ENCODE measurements at places on chromosomes 7 and 10.
A peak's percentile ranks its signal among the peaks of the same experiment; 100 is the strongest.

DNA sequence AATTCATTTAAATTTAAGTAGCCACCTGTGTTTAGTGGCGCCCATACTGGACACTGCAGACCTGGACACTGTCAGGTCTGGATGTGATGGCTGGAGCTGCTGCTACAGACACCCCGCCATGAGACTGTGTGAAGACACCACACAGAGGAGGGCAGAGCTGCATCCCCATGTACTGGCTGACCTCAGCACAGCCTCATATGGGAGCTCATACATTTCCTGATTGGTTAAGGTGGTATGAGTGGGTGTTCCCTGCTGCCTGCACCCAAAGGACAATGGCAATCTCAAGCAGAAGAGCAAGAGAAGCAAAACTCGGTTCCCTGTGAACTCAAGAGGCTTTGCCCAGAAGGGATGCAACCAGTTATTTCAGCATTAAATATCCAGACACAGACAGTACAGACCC lies 60.0 kb downstream of the DLG5 start:
- DNase-seq: no peak

GRCh38 chr10:110436554-110437350 lies 61.0 kb upstream of the DUSP5 start:
- no peak for DNase-seq

- peak; percentile 24 for DNase-seq
Measured at GRCh38 chr7:83921941-83922607, 272.5 kb downstream of the SEMA3A start.

DNA sequence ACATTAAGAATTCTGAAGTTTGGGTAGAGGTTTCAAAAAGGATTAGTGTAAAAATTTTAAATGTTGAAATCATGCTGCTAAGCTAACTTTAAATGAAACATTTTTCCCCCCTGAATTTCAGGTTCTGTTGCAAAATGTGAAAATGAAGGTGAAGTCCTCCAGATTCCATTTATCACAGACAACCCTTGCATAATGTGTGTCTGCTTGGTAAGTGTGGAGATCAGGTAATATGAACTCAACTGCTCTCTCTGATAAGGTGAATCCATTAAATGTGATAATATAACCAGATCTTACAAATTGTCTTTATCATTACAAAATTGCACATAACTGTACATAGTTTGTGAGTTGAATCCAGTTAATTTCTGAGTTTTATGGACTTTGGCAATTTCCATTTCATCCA lies 1.4 kb downstream of the BMPER start:
- no peak for DNase-seq

DNA sequence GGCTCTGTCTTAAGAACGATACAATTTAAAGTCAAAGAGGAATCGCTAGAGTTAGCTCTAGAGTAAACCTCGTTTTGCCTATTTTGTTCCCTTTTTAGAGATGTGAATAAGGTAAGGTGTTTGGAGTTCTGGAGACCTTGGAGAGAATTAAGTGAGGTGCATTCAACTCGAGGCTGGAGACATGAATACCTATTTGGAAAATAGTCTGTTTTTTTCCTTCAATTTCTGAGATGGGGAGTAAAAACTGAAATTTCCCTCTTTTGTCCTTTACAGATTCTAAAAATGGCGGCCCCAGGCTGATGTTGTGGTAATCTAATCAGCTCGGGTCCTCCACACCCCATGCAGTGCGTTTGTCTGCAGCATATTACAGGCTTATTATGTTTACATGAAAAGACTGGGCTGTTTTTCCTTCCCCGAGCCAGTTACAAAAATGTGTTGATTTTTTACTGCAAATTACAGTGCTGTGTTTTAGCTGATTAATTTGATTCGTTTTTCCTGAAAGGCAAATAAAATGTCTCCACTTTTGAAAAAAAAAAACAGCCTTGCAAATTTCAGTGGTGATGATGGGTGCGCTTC lies 1.5 kb downstream of the KMT2E start:
- no peak for DNase-seq

GRCh38 chr7:134780166-134780828 lies 863 bp downstream of the CALD1 start:
- DNase-seq: no peak

DNA sequence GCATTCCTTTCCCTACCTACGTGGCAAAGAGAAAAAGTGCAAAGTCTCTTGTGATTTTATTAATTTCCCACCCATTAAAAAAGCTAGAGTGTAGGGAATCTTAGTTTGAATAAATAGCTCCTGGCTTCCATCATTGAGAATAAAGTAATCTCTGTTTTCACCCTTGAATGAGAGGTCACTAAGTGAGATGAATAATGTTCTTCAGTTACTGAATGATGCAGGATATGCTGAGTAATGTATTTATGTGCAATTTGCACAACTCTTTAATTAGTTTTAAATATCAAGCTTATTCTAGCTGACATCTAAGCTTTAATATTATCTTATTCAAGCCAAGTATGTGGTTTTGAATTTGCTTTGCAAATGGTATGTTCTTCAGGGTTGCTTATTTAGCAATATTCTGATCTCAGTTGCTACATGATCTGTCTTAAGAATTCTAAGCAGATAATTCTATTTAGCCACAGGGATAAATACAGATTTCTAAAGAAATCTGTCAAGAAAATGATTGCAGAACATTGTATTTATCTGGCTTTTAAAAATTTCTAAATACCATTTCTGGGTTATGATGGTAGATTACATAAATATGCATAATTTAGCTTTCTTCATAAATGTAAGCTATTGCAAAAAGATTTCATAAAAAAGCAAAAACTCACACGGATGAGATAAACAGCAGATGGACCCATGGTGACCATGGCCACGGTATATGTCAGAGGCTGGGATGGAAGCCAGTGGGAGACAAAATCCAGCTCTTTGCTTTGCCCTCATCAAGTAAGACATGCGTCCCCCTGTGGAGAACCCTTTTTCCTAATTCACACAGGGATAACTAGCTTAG lies 141.0 kb downstream of the MACC1 start:
- DNase-seq: no peak

GRCh38 chr7:72334066-72334465 lies 78.1 kb downstream of the CALN1 start:
- no peak for DNase-seq

GRCh38 chr10:33134011-33134751 lies 176.2 kb upstream of the ITGB1 start:
- DNase-seq: no peak

DNA sequence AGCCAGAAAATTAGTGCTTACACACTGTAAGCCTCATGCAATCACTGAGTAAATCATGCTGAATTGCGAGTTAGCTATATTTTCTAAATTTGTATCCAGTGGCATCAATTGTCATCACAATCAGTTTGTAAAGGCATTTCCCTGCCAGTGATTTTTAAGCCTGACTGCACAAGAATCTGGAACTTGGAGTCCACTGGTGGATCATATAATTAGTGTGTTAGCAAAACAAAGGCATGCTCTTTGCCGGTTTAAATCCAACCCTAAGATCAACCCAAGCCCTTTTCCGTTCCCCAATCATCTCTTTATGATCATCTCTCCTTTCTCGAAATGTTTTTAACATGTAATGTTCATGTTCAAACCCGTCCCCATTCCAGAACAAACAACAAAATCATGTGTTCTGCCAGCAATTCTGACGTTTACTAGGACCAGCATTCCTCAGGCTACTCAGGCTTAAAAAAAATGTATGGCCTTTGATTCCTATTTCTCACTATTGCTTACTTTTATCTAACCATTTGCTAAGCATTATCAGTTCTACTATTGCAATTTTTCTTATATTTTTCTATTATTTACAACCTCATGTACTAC lies 649.2 kb downstream of the SORCS1 start:
- DNase-seq: no peak

DNA sequence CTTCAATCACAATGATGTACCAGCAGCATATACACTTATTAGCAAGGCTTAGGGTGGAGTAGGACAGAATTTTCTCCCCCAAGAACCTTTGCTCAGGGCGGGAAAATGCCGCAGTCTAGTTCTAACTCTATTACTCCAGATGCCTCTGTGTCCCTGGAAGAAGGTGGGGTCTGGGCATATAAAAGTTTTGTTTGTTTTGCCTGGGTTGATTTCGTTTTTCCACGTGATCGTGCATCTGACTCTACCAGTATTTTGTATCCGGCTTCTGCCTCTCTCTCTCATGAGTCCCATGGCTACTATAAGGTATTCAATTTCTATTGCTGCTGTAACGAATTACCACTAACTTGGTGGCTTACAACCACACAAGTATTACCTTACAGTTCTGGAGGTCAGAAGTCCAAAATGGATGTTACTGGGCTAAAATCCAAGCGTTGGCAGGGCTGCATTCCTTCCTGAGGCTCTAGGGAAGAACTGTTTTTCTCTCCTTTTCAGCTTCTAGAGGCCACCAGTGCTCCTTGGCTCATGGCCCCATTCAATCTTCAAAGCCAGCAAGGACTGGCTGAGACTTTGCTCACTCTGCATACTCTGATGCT lies 181.2 kb upstream of the PRSS58 start:
- no peak for DNase-seq

DNA sequence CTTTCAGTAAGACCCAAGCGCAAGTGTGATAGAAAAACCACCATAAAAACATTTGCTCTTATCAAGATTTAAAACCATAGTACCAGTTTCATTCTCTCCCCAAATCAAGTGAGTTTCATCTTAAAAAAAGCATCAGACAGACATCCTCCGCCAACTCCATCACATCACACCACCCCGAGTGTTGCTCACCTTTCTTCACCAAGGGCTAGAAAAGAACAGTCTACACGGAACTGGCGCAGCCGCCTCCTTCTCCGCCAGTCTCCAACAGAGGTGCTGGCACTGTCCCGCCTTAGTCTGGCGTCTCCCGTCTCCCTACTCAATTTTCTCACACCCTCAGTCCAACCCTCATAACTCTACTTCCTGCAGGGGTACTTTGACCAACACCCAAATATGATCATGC lies 46.9 kb upstream of the WIPI2 start:
- DNase-seq: no peak

- no peak for DNase-seq
Measured at GRCh38 chr7:32390210-32390609, 100.0 kb downstream of the LSM5 start.

DNA sequence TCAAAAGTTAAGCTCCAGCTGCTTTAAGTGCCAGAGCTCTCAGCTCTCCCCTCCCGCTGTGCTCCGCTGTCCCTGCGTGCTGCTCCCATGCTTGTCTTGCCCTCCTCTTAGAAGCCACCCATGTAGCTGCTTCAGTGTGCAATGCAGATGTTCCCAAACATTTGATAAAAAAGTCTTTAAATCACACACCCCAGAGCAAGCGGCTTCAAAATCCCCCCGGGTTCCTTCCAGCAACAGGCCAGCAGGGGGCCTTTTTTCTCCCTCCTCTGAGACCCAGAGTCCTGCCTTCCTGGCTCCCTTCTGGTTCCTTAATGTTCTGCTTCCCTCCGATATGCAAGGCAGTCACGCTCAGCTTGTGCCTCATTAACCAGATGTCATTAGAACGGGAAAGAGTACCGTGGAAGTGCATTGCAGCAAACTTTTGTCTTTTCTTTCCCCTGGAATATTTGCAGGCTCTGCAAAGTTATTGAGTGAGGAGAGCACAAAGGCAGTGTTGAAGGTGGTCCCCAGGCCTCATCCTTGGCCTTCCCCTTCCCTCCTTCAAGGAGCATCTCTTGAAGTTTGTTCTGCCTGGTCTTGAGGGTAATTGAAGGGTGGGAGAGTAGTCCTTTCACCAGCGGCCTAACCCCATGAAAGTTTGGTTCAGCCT lies 25.5 kb downstream of the LDB3 start:
- no peak for DNase-seq

DNA sequence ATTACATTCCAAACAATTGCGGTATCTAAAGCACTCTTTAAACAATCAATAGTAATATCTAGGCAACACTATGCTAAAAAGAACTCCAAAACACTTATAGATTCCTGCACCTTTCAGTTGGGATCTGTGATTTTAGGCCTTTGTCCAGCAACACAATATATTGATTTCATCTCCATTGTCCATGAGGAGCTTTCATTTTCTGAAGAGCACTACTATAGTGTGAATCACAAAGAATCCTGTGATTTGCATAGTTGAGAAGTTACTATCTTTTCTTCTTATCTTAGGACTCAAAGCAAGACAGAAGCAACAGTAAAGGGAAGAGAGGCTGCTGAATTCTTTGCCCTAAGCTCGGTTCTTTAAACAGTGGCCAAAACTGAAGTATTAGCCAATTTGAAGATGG lies 846.8 kb downstream of the IPMK start:
- no peak for DNase-seq

DNA sequence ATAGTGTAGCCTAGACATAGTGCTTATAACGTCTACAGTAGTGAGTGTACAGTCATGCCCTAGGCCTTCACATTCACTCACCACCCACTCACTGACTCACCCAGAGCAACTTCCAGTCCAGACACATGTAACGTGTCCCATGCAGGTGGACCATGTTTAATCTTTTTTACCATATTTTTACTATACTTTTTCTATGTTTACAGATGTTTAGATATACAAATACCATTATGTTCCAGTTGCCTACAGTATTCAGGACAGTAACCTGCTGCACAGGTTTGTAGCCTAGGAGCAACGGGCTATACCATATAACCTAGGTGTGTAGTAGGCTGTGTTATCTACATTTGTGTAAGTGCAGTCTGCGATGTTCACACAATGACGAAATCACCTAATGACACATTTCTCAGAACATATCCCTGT lies 11.0 kb downstream of the MPP7 start:
- DNase-seq: no peak

- DNase-seq: no peak
Measured at GRCh38 chr7:126658684-126659083, 594.1 kb downstream of the GRM8 start.

DNA sequence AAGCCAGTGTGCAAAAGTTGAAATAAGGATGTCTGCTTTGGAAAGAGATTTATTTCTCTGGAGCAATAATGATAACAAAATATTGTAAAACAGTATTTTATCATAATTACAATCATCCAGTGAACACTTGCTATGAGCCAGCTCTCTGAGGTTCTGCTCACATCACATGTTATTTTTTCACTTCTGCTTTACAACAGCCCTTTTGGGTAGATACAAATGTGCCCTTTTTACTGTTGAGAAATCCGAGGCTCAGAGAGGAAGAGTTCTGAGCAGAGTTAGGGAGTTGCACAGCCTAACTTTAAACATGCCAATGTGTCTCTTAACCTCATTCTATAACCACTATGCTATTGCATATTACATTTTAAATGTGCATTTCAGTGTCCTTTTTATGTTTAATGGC lies 232.6 kb upstream of the CDC14C start:
- no peak for DNase-seq

- DNase-seq: no peak
Measured at GRCh38 chr10:124888262-124888661, 53.7 kb upstream of the ZRANB1 start.

DNA sequence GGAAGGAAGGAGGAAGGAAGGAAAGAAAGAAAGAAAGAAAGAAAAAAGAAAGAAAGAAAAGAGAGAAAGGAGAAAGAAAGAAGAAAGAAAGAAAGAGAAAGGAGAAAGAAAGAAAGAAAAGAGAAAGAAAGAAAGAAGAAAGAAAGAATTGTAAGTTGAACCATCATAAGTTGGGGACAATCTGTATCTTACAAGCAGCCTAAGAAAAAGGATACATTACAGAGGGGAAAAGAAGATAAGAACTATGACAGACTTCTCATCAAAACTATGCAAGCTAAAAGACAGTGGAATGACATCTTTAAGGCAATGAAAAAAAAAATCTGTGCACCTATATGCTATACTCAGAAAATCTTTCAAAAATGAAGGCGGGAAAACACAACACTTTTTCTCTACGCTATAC lies 50.3 kb upstream of the SP4 start:
- DNase-seq: no peak
